ENCODE measurements at places on chromosomes 2 and 18. TPM values are rescaled to one million over a fixed set of nuclear protein-coding genes. Genes with fewer than 3 reads are reported as not detected.

DNA sequence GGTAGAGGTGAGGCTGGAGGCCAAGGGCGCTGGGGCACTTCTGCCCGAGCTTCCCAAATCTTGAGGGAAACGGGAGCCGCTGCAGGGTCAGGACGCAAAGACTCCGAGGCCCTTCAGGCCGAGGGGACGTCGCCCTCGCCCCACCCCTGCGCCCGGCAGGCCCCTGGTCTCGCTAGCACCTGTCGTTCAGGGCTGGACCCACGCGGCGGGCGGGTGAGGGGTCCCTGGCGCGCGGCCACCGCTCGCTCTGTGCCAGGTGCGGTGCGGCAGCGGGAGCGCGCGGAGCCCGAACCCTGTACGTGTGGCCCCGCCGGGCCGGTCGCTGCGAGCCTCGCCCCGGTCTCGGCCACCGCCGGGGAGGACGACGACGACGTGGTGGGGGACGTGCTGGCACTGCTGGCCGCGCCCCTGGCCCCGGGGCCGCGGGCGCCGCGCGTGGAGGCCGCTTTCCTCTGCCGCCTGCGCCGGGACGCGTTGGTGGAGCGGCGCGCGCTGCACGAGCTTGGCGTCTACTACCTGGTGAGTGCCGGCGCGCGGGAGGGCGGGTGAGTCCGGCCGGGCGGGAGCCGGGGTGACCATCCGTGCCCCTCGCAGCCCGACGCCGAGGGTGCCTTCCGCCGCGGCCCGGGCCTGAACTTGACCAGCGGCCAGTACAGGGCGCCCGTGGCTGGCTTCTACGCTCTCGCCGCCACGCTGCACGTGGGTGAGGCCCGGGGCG is 4.9 kb downstream of the ERFE start:
- DNase-seq = no peak

- no peak for DNase-seq
These were observed 8.8 kb upstream of the ADI1 start for GRCh38 chr2:3527886-3528785.

The KANSL3 gene
- total RNA-seq = 57.6 TPM

The KCNK3 gene
- total RNA-seq = not detected

DNA sequence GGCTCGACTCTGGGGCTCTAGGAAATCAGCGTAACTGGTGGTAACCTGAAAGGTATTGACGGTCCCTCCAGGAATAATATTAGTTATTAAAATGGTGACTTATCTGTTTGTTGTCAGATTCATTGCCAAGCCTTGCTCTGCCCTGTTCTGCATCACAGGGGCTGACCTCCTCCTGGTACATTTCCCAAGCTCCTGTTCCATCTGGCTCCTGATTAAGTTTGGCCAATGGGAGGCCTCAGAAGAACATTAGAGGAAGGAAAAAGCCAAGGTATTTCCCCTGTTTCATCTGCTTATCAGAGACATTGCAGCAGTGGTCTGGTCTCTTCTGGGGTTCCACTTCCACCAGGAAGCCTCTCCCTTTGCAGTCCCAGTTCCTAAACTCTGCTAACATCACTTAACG is 527.0 kb downstream of the TNS1 start:
- no peak for DNase-seq

GRCh38 chr18:24408496-24408895 is 10.9 kb upstream of the OSBPL1A start:
- DNase-seq = no peak

DNA sequence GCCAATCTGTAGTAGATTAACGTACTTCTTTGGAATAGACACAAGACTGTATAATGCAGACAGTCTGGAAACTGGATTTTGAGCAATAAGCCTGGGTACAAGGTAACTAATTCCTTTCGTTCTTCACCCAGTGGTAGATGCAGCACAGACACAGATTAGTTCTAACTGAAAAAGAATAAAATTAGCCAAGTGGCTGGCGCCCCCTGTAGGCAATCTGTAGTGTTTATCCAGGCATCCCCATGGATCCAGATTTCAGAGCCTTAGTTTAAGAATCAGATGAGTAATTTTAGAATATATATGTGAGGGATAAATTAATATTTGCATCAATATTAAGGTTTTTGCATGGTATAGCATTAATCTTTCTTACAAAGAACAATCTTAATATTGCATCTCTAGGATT is 563.9 kb downstream of the DCC start:
- no peak for DNase-seq

The RIT2 gene
- total RNA-seq = not detected

DNA sequence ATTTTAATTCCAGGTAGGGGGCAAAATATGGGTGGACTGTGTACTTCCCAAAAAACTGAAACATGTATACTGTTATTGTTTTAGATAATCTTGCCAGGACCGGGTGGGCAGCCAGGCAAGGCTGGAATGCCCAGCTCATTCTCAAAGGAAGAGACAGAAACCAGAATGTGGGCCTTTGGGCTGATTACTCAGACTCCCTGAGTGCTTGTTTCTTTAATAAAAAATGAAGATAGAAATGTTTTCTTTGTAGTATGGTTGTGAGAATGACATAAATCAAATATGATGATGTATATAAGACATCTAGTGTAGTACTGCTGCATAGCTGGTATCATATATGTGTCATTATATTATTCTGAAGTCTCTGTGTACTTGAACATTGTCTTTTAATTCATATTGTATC is 231.6 kb upstream of the NT5C1B start:
- DNase-seq = no peak
